CD8-positive, alpha-beta memory T cell (primary cell): ENCODE measurements at places on chromosomes 2 and 18. TPM values are rescaled to one million over a fixed set of nuclear protein-coding genes. Genes with fewer than 3 reads are reported as not detected.

Gene SELENOI
- 61.9 TPM for total RNA-seq

Gene KCNIP3
- not detected for total RNA-seq

Gene IL1R1
- total RNA-seq = 3.7 TPM

Gene ZNF804A
- not detected for total RNA-seq

Gene SMARCAL1
- total RNA-seq = 26.7 TPM

Gene TEKT4
- not detected for total RNA-seq

Gene OR6B2
- total RNA-seq = not detected

Gene KIF5C
- total RNA-seq = 19.8 TPM

Gene MAP2
- total RNA-seq = not detected

Gene ELAC1
- total RNA-seq = 10.3 TPM

Gene COL4A4
- not detected for total RNA-seq

Gene RESP18
- total RNA-seq = not detected

Gene CAVIN2
- total RNA-seq = not detected

Gene IDH1
- total RNA-seq = 21.5 TPM

Gene DSC3
- not detected for total RNA-seq

Gene AQP12A
- not detected for total RNA-seq

Gene ANKRD30BL
- not detected for total RNA-seq

Gene RAB6C
- total RNA-seq = 0.09 TPM

Gene SH3RF3
- total RNA-seq = 0.27 TPM

Gene GALR1
- total RNA-seq = not detected

Gene CXCR1
- not detected for total RNA-seq

Gene GPC1
- 1.9 TPM for total RNA-seq

Gene CKAP2L
- total RNA-seq = 19.6 TPM

Gene TMEM37
- total RNA-seq = not detected

Gene PDE6D
- 35.5 TPM for total RNA-seq

Gene DSC2
- total RNA-seq = not detected

Gene STPG4
- not detected for total RNA-seq

Gene TFPI
- not detected for total RNA-seq

Gene CRYBA2
- not detected for total RNA-seq

Gene DYNC1I2
- total RNA-seq = 48.3 TPM

Gene WNT6
- 0.42 TPM for total RNA-seq

Gene TUBA4B
- total RNA-seq = not detected

Gene MROH2A
- total RNA-seq = not detected

Gene HRH4
- not detected for total RNA-seq

Gene NAT8
- total RNA-seq = not detected

Gene IL36B
- total RNA-seq = not detected

Gene ICA1L
- 4.7 TPM for total RNA-seq

Gene SLC4A5
- total RNA-seq = 1.9 TPM

Gene DPYSL5
- not detected for total RNA-seq
